ENCODE measurements at places on chromosomes 3 and 15.

DNA sequence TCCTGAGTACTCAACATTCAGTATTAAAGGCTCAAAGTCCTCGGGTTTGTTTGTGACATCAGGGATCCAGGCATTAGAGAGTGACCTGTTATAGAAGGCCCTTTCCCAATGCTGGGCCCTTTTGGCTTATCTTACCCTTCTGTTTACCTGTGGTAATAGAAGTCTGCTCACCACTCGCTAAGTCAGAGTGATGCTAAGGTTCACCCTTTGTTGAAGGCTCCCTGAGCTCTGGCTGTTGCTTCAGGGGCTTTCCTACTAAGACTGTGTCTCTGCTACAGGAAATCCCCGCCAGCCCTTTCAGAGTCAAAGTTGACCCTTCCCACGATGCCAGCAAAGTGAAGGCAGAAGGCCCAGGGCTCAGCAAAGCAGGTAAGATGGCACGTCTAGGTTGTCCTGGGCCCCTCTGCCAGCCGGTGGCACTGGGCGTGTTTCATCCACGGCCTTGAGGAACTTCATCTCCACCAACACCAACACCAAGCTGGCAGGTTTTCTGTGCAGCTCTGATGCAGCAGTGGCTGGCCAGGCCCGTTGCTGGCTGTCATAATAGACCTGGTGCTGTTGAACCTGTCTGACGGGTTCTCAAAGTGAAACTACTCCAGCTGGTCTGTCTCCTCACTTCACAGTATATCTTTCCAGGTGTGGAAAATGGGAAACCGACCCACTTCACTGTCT lies 99.1 kb downstream of the DNASE1L3 start:
- DNase-seq = no peak

GRCh38 chr3:45907769-45908705 lies 21.7 kb downstream of the CCR9 start:
- DNase-seq = no peak

DNA sequence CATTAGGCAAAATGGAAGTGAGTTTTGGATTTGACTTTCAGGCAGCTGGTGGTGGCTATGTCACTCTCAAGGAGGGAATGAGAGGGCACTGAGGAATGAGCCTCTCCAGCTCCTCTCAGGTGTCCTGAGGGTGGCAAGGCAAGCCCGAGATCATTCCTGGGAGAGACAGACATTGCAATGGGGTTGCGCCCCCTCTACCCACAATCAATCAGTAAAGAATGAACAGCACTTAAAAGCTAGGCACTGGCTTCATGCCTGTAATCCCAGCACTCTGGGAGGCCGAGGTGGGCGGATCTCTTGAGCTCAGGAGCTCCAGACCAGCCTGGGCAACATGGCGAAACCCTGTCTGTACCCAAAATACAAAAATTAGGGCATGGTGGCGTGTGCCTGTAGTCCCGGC lies 14.1 kb upstream of the SHF start:
- no peak for DNase-seq

- no peak for DNase-seq
Observed at GRCh38 chr15:79025201-79025600, 65.4 kb downstream of the RASGRF1 start.

DNA sequence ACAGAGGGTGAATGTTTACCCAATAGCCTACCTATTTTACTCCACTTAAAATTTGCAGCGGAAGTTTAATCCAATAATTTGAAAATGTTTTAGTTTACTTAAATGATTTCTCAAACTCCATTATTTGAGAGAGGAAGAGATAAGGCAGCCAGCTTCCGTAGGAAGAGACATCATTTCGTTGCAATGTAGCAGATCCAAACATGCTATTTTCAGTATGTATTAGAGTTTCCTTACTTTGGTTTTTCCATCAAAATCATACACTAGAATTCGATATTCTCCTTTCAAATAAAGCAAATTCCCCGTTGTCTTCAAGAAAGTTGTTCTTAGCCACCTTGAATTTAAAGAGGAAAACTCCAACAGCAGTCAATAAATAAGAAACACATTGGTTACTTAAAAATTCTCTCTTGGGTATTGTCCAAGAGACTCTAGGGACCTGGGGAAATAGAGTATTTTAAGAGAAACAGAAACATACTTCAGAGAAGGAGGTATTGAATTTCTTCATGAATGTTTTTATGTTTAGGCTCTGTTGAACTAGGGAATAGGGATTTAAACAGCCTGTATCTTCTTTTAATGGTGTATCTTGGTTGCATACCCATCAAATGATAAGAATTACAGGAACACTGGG lies 324.5 kb upstream of the GBE1 start:
- no peak for DNase-seq

DNA sequence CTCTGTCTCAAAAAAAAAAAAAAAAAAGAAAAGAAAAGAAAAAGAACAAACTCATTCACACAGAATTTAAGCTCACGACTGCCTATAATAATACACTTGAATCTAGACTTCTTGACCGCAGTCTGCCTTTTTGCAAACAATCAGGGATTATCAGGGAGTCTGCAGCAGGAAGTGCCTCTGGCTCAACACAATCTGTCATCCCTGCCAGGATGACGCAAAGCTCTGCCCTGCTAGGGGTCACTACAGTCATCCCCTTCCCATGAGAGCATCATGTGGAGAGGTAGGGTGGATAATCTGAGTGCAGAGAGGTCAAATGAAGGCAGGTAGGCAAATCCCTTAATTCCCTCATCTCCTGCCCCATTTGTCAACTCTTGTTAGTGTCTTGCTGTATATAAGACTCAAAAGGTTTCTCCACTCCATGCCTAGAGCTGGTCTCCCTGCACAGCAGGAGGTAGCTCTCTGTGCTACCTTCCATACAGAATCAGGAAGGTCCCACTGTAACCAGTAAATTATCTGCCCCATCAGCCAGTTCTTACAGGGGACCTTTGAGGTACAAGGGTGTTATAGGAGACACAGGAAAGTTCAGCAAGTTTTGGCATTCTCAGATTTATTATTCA lies 4.2 kb downstream of the UBAP1L start:
- no peak for DNase-seq

GRCh38 chr15:94263341-94264273 lies 32.2 kb downstream of the MCTP2 start:
- DNase-seq = no peak

All from ecto neural progenitor cell (in vitro differentiated cells).